ENCODE measurements at places on chromosomes 5 and 9.

DNA sequence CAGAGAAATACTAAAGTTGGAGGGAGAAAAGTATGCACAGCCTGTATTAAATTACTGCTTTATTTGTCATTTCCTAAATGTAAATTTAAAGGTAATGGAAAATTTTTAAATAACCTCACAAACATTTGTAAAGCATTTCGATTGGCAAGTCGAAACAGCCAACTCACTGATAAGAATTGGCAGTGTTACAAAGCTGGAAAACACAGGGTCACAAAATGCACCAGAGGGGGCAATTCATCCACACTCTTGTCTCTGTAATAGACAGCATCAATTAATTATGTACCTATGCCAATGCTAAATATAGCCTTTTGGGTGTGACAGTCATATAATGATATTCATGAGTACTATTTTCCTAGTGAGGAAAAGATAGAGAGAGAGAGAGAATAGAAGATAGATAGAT, 140.6 kb upstream of the PRLR start:
- H3K36me3 ChIP-seq: no peaks in the 10 kb centered on the region
- no peaks in the 10 kb centered on the region for H3K4me1 ChIP-seq
- no peak overlapping the region for H3K4me3 ChIP-seq

GRCh38 chr5:159419576-159419975, 89.3 kb upstream of the IL12B start:
- H3K36me3 ChIP-seq: no peaks in the 10 kb centered on the region
- DNase-seq: peak; percentile 51
- H3K27ac ChIP-seq: no peak overlapping the region
- H3K4me1 ChIP-seq: peaks cover 7% of the 10 kb centered on the region
- no peak overlapping the region for H3K4me3 ChIP-seq

DNA sequence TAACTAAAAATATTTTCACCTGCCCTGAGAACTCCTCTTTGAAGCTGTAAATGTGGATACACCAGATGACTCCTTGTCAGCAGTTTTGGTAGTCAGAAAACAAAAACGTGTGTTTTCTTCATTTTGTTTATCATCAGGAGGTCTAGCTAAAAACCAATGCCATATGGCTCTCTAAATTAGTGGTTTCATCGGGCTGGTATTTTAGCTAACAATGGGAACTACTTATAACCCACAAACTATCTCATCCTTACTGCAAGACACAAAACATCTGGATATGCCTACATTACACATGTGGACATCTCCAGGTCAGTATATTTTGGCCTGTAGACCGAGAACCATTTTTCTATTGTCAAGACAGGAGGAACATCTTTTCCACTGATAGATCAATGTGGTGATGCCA, 56.2 kb downstream of the GAS1 start:
- no peaks in the 10 kb centered on the region for H3K4me1 ChIP-seq
- H3K27ac ChIP-seq: no peak overlapping the region
- H3K36me3 ChIP-seq: no peaks in the 10 kb centered on the region
- no peak for DNase-seq
- no peaks in the 10 kb centered on the region for H3K27me3 ChIP-seq
- no peak overlapping the region for H3K4me3 ChIP-seq

- no peaks in the 10 kb centered on the region for H3K27me3 ChIP-seq
- no peak overlapping the region for H3K27ac ChIP-seq
- H3K4me3 ChIP-seq: no peak overlapping the region
- H3K4me1 ChIP-seq: no peaks in the 10 kb centered on the region
- no peak for DNase-seq
- H3K36me3 ChIP-seq: no peaks in the 10 kb centered on the region
These were observed 246.6 kb downstream of the HSPA4 start for GRCh38 chr5:133298447-133298846.

DNA sequence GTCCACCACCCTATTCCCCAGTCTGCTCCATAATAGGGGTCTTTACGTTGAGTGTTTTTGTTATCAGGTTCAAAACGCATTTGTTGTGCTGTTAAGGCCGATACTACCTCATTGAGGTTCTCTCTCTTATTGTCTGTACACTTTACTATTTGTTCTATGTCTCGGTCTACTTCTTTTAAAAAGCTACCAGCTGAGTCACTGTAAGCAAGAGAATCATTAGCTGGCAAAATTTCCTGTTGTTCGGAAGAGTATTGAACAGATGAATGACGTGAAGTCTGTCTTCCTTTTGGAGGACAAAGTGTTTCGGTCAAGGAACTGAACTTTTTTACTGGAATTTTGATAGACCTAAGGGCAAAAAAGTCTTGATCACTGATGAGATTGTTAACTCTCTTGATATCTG, 10.3 kb downstream of the LYSMD3 start:
- DNase-seq: no peak
- H3K27ac ChIP-seq: no peak overlapping the region
- H3K4me1 ChIP-seq: peaks cover 3% of the 10 kb centered on the region
- peaks cover 40% of the 10 kb centered on the region for H3K36me3 ChIP-seq
- H3K27me3 ChIP-seq: no peaks in the 10 kb centered on the region

GRCh38 chr9:132798817-132799790, 79.0 kb downstream of the AK8 start:
- H3K27ac ChIP-seq: no peak overlapping the region
- no peaks in the 10 kb centered on the region for H3K4me1 ChIP-seq
- H3K27me3 ChIP-seq: no peaks in the 10 kb centered on the region
- no peak for DNase-seq
- H3K36me3 ChIP-seq: no peaks in the 10 kb centered on the region
- no peak overlapping the region for H3K4me3 ChIP-seq

GRCh38 chr5:172707285-172708182, 63.5 kb downstream of the DUSP1 start:
- H3K36me3 ChIP-seq: no peaks in the 10 kb centered on the region
- H3K27me3 ChIP-seq: no peaks in the 10 kb centered on the region
- no peak overlapping the region for H3K4me3 ChIP-seq
- DNase-seq: peak; percentile 56

DNA sequence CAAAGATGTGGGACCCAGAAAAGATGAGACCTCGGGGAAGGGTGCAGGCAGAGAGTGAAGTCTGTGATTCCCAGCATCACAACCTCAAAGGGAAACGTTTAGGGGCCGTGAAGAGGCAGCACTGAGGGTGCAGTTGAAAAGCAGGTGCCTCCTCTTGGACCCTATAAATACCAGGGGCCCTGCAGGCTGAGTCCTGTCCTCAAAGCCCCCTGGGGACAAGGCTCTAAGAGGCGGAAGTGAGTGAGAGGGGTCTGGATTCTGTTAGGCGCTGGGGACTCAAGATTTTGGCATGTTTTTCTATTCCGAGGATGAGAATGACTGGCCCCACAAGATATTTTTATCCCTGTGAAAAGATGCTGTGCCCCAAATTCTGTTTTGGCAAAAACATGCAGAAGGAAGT, 107.8 kb downstream of the THBS4 start:
- H3K36me3 ChIP-seq: no peaks in the 10 kb centered on the region
- H3K27ac ChIP-seq: no peak overlapping the region
- DNase-seq: peak; percentile 64
- 0 out of 2 replicates have a peak overlapping the region, but pooled peaks have one; percentile 1 for H3K4me3 ChIP-seq
- H3K4me1 ChIP-seq: peaks cover 15% of the 10 kb centered on the region

DNA sequence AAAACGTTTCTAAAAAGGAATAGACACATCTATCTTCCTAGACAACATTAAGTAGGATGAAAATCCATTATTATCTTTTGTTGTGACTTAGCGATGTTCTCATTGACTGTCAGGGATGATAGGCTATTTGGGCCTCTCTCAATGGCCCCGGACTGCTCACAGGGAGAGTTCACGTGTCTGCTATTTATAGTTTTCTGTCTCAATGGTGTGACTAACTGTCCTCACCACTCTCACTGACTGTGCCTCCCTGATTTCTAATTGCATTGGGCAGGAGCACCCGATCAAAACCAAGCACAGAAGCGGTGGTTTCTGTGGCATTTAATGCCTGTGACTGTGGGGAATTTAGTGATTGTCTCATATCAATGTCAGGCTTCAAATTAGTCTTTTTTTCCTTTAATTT, 286.7 kb upstream of the KLF9 start:
- H3K27me3 ChIP-seq: no peaks in the 10 kb centered on the region
- H3K4me3 ChIP-seq: no peak overlapping the region
- DNase-seq: no peak

GRCh38 chr5:25754895-25755294, 1110.1 kb upstream of the CDH10 start:
- DNase-seq: peak; percentile 51
- H3K4me1 ChIP-seq: no peaks in the 10 kb centered on the region
- H3K27me3 ChIP-seq: no peaks in the 10 kb centered on the region
- H3K27ac ChIP-seq: no peak overlapping the region
- H3K36me3 ChIP-seq: no peaks in the 10 kb centered on the region
- 0 out of 2 replicates have a peak overlapping the region, but pooled peaks have one; percentile 9 for H3K4me3 ChIP-seq

DNA sequence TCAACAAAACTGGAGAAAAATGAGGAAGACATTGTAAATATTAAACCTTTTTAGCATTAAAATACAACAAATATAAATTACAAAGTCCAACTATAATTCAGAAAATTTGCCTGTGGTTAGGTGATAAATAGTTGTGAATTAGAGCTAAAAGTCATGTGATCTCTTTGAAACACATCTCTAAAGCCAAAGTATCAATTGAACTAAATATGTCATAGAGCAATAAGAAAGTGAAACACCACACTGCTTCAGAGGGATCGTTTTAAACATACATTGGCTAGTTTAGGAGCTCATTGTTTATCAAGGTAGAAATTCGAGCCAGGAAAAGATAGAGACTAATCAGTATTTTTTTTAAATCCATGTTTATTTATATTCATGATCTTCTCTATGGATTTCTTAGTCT, 606.3 kb upstream of the ITGA1 start:
- H3K36me3 ChIP-seq: no peaks in the 10 kb centered on the region
- H3K27me3 ChIP-seq: no peaks in the 10 kb centered on the region
- no peaks in the 10 kb centered on the region for H3K4me1 ChIP-seq
- no peak for DNase-seq
- H3K4me3 ChIP-seq: no peak overlapping the region

DNA sequence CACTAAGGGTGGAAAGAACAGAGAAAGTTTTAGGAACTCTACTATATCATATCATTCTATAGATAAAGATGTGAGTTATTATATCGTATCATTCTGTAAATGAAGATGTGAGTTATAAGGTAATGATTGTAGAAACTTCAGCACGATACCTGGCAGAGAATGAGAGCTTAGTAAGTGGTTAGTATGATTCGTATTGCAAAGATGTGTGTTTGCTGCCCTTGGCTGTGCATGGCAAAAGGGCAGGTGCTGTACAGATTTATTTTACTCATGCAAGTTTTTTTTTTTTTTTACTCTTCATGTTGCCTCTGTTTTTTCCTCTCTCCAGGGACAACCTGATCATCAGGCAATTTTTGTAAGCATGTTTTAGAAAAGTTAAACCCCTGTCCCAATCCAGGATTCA, 83.3 kb downstream of the EGFLAM start:
- H3K27me3 ChIP-seq: no peaks in the 10 kb centered on the region
- no peak overlapping the region for H3K4me3 ChIP-seq
- H3K27ac ChIP-seq: no peak overlapping the region
- DNase-seq: no peak
- H3K36me3 ChIP-seq: no peaks in the 10 kb centered on the region
- H3K4me1 ChIP-seq: no peaks in the 10 kb centered on the region

DNA sequence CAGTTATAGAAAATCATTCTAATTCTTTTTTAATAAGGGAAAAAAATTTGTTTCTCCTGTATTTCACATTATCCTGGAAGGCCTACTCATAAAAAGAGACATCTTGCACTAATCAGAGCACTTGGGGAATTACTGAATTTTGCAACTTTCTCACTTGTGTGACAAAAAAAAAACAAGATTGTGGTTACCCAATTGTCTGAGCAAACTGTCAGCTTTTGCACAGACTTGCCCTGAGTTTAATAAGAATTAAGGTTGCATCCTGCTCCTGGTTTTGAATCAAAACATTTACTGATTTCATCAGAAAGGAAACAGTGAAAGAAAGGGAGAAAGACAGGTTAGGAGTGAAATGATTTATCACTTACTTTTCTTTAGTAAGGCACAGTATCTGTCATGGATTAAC, 10.6 kb upstream of the SH3RF2 start:
- no peak for DNase-seq
- no peaks in the 10 kb centered on the region for H3K36me3 ChIP-seq
- H3K27me3 ChIP-seq: no peaks in the 10 kb centered on the region
- no peak overlapping the region for H3K27ac ChIP-seq
- no peak overlapping the region for H3K4me3 ChIP-seq

- DNase-seq: peak; percentile 53
- no peak overlapping the region for H3K4me3 ChIP-seq
- no peak overlapping the region for H3K27ac ChIP-seq
- H3K4me1 ChIP-seq: no peaks in the 10 kb centered on the region
These were observed 48.3 kb upstream of the SPATA31E1 start for GRCh38 chr9:87834357-87834756.

- H3K27ac ChIP-seq: no peak overlapping the region
- no peaks in the 10 kb centered on the region for H3K36me3 ChIP-seq
- no peak for DNase-seq
- no peaks in the 10 kb centered on the region for H3K4me1 ChIP-seq
These were observed 46.5 kb upstream of the VDAC1 start for GRCh38 chr5:134051305-134051704.

DNA sequence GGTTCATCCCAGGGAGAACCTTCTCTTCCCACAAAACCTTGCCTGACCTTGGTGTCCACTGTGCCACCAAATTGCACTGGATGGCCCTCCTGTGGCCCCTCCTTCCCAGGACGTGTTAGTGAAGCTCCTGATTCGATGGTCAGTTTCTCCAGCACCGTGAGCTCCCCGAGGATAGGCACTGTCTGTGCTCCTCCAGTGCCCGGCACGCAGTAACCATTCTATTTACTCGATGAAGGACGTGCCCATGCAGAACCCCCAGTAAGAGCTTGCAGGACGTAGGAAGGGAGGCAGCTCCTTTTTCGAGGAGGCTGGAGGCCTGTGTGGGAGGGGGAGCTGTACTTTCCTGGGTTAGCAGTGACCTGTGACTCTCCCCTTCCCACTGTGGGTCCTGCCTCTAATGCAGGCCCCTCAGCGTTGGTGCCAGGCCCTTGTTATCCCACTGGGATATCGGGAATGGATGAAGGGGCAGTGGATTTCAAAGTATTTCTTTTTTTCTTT, 39.6 kb downstream of the HABP4 start:
- H3K27me3 ChIP-seq: no peaks in the 10 kb centered on the region
- no peak overlapping the region for H3K4me3 ChIP-seq
- no peak for DNase-seq
- no peak overlapping the region for H3K27ac ChIP-seq

GRCh38 chr9:129666575-129666974, 1.1 kb downstream of the PRRX2 start:
- no peaks in the 10 kb centered on the region for H3K4me1 ChIP-seq
- DNase-seq: no peak
- no peaks in the 10 kb centered on the region for H3K36me3 ChIP-seq
- H3K4me3 ChIP-seq: no peak overlapping the region
- H3K27me3 ChIP-seq: no peaks in the 10 kb centered on the region

GRCh38 chr9:2337131-2337530, 284.5 kb upstream of the VLDLR start:
- no peaks in the 10 kb centered on the region for H3K36me3 ChIP-seq
- DNase-seq: no peak
- no peak overlapping the region for H3K4me3 ChIP-seq

GRCh38 chr9:1440256-1440655, 390.1 kb downstream of the DMRT2 start:
- H3K27me3 ChIP-seq: no peaks in the 10 kb centered on the region
- DNase-seq: no peak
- no peak overlapping the region for H3K27ac ChIP-seq
- H3K4me1 ChIP-seq: no peaks in the 10 kb centered on the region

- no peak for DNase-seq
- H3K27ac ChIP-seq: no peak overlapping the region
- H3K4me1 ChIP-seq: no peaks in the 10 kb centered on the region
- H3K4me3 ChIP-seq: no peak overlapping the region
- no peaks in the 10 kb centered on the region for H3K27me3 ChIP-seq
These were observed 22.8 kb downstream of the FBXW5 start for GRCh38 chr9:136921718-136922117.
